Stimulated activated CD8-positive, alpha-beta memory T cell treated with anti-CD3 and anti-CD28 coated beads, Interleukin-4, amount 100 ng/mL, for 1 hour (primary cell): ENCODE measurements at places on chromosomes 4 and X.

- DNase-seq, result no peak
These were observed 57.8 kb downstream of the SCFD2 start for GRCh38 chr4:53307819-53308780.

DNA sequence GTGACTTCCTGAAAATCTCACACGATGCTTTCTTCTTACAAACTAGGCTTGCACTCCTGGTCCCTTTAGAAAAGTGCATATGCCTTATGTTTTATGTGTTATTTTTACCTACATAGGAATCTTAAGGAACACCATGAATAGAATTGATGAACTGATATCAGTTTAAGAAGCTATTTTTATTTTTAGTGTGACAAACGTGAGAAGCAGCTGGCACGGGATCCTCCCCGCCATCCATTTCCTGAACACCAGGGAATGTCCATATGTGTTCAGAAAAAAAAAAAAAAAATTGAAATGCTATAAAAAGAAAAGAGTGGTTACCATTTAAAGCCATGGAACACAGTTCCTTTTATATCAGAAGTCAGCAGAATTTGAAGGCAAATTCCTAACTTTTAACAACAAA is 1096.1 kb upstream of the PRKX start:
- no peak for DNase-seq

GRCh38 chr4:40473578-40474388 is 138.7 kb downstream of the CHRNA9 start:
- no peak for DNase-seq

DNA sequence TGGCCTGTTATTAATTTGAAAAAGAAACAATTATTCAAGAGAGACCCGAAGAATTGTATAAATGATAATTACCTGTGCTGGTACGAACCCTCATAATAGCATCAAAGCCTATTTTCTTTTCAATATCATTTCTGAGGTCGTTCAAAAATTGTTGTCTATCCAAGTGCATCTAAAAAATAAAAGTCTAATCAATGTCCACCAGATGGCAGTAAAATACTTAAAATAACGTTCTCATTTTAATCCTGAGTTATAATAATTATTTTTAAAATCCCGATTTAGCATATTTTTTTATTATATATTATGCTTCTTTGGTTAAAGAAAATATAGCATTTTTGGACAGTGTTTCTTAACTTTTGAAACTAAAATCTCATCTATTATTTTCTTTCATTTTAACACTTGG is 55.7 kb downstream of the METTL14 start:
- DNase-seq, result no peak

GRCh38 chrX:149453906-149454822 is 50.9 kb downstream of the IDS start:
- no peak for DNase-seq

DNA sequence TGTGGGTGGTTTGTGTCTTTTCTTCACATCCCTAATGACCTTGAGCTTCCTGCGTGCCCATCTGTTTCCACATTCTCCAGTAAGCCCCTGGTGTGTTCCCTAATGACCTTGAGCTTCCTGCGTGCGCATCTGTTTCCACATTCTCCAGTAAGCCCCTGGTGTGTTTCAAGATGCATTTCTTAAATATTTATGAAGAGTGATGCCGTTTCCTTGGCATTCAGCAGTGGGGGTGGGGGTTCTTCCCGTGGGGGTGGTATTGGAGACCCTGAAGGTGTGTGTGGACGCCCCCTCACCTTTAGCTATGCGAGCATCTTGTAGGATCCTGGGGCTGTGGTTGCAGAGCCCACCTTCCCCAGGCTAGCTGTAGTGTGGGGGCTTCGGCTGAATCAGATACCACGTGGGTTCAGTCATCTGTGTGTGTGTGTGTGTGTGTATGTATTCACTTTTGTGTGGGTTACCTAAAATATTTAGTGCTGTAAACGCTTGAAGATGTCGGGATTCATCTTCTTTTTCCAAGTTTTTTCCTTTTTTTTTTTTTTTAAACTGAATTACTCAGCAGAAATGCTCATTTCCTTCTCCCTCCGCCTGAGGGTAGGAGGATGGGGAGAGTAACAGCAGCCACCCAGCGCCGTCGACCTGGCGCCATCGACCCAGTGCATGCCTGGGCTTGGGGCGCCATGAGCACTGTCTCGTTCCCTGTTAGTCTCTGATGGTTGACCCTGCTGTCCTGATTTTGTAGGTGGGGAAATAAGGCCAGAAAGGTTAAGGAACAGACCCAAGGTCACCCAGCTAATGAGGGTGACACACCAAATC is 9.9 kb downstream of the NSG1 start:
- no peak for DNase-seq

DNA sequence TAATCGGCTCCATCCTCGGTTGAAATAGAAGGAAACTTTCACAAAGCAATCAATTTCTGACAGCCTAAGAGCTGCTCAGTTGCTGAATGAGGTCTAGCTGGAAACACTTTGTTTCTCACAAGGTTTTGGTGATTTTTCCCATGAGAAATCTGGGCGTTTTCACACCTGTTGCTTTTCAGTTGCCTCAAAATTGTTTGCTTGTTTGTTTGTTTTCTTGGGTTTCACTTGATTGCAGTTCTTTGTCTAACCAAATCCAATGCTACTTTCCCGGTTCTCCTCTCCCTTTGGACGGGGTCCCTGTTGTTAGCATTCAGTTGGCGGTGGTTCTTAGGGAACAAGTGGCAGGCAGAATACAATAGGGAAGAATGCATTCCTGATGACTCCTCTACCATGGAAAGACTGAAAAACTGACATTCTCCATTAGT is 135.5 kb downstream of the PALLD start:
- DNase-seq, result no peak

DNA sequence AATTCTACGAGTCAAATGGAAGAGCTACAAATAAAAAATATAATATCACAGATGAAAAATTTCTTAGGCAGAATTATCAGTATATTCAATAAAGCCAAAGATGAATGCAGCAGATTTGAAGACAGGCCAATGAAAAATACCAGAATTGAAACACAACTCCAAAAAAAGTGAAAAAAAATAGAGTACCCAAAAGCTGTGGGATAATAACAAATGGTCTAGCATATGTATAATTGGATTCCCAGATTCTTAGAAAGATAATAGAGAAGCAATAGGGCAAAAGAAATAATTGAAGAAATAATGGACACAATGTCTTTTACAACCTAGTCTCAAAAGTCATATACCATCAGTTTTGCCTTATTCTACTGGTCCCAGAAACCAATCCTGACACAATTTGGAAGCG is 4.4 kb downstream of the ANAPC10 start:
- DNase-seq, result no peak

GRCh38 chrX:49272421-49272820 is 2.8 kb downstream of the PPP1R3F start:
- no peak for DNase-seq

DNA sequence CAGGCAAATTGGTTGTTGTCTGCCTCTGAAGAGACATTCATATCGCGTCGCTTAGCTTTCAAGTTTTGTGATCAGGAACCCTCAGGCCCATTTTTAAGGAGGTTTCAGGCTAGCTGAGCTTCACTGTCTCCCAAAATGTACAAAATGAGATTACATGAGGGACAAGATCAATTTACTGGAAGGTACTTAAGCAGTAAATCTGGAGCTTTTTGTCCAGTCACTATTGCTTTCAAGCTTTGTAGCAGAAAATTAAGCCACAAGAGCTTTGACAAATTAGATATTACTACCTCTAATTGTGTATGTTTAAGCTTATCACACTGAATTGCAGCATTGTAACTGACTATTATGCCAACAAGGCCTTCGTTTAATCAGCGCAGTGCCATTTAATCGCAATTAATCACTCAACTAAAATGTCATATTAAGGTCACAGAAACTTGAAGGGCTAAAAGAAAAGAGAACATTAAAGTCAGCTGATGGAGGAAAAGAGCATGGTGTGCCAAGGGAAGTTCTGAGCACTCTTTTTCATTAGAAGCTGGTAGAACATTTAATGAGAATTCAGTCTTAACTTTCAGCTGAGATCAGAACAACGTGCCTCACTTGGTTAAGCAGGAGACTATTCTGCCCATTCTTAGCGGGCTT is 353.0 kb downstream of the FBXO8 start:
- DNase-seq, result no peak

- DNase-seq, result no peak
These were observed 804 bp downstream of the OSTC start for GRCh38 chr4:108651014-108651791.

GRCh38 chrX:107849747-107850421 is 24.2 kb downstream of the MID2 start:
- no peak for DNase-seq

DNA sequence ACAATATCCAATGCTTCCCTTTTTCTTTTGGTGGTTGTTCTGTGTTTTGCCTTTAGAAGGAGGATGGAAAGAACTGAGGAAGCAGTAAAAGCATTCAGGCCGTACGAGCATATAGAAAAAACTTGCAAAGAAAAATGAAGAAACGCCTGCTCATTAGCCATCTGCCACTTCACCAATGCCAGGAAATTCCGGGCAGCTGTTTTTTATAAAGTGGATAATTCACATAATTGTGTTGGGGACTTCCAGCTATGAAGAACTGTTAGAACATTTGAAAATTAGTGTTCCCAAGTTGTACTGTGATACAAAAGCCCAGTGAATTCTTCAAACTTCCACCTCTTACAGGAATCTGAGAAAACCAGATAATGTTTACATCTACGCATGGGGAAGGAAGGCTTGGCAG is 11.7 kb downstream of the RELL1 start:
- no peak for DNase-seq

GRCh38 chr4:126735294-126736132 is 897.2 kb upstream of the INTU start:
- no peak for DNase-seq

GRCh38 chr4:177403746-177404145 is 38.5 kb downstream of the AGA start:
- no peak for DNase-seq

DNA sequence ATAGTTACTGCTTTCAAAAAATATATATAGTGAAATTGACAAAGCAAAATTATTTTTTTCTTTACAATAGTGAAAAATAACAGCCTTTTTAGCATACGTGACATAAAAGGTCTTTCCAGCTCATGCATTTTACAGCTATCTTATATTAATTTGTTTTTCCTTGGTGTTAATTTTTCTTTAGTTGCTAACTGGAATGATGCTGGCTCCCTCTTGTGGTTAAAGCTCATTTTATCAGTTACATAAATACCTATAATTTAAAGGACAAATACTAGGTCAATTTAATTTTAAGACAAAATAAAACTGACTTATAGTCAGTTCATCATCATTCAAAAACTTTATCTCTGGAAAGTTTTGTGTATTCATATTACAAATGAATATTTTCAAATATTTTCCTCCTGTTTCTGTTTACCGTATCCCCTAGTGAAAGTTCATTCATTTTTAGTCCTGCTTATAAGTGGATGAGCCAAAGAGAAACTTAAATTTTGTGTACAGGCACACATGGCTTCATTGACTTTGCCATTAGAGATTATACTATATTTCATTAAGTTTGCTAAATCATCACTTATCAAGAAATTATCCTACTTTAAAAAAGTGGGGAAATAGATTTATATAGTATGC is 9.9 kb upstream of the ANAPC4 start:
- no peak for DNase-seq

GRCh38 chrX:148535639-148536038 is 35.2 kb downstream of the AFF2 start:
- DNase-seq, result no peak

- no peak for DNase-seq
These were observed 1586.9 kb downstream of the TECRL start for GRCh38 chr4:62822306-62822705.

GRCh38 chr4:24858550-24858949 is 54.3 kb downstream of the CCDC149 start:
- no peak for DNase-seq

DNA sequence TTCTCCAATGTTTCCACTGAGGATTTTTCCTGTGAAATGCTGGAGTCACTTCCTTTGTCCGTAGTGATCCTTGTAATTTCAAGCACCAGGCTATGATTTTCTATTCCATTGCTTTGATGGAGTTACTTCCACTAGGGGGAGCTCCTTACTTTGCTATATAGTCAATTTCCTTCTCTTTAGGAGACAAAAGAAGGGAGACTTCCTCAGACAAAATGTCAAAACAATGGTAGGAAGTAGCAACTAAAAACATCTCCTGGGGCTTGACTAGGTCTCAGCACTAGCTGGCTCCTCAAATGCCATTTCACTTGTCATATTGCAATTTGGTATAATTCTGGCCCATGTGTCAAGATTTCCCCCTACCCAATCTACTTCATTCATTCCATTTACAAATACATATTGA is 24.1 kb downstream of the ZCCHC12 start:
- DNase-seq, result no peak

- DNase-seq, result no peak
These were observed 27.9 kb downstream of the TRIM61 start for GRCh38 chr4:164949448-164950143.

DNA sequence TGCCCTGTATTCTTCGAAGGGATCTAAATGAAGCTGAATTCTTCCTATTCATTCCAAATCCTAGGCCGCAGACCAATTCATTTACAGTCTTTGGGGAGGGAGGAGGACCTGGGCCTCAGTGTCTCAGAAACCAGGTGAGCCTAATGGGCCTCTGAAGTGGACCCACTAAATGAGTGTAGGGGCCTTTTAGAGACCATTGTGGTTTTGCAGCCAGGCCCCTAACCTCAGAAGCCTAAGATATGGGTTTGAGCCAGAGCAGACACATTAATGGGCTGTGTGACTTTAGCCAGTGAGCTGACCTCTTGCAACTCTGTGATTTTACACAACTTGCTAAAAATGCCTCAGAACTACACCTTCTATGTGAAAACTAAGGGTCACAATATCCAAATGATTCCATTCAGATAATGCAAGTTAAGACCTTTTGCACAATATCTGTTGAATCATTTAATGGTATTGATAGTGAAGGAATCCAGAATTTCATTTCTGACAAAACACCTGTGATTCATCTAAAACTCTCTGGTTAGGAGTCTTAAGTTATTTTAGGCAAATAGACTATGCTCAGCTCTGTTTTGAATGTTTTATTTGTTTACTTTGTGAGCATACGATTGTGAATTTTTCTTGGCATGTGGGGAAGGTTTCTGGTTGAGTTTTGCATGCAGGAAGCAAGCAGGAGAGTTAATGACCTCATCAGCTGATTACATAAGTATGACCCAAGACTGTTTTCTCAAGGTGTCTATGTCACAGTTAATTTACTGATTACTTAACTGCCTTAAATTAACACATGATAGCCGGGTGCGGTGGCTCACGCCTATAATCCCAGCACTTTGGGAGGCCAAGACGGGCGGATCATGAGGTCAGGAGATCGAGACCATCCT is 75.0 kb downstream of the EVC start:
- no peak for DNase-seq

DNA sequence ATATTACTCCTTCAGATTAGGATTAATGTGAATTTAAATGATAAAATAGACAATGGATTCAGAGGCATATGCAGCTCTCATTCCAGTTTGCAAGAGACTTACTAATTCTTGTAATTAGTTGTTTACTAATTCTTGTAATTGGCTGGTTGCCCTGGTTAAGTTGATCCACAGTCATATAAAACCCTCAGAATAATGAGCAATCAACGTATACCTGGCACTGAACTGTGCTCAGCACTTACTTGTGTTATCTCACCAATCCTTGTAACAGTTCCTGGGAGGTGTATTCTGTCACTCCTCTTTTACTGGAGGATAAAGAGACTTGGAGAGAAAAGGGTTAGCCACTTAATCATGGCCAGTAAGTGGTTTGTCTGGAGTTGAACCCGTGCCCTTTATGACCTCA is 10.5 kb downstream of the HERC5 start:
- no peak for DNase-seq
